ENCODE measurements at places on chromosomes 16 and 17. TPM values are rescaled to one million over a fixed set of nuclear protein-coding genes. Genes with fewer than 3 reads are reported as not detected.

KRT12 gene
- not detected for total RNA-seq

TEKT1 gene
- total RNA-seq = not detected

KRTAP16-1 gene
- not detected for total RNA-seq

DOC2B gene
- total RNA-seq = not detected
